Thymus (tissue), 14 donors: ENCODE measurements at places on chromosomes 6 and 20. TPM values are rescaled to one million over a fixed set of nuclear protein-coding genes. Genes with fewer than 3 reads are reported as not detected.

Gene NOX3
- total RNA-seq: not detected

- no peak for DNase-seq
Observed at GRCh38 chr6:135995545-135995898, 144.0 kb downstream of the PDE7B start.

Gene CALHM5
- 0.33 TPM for total RNA-seq

- no peak for DNase-seq
Observed at GRCh38 chr20:49697071-49697470, 16.6 kb downstream of the B4GALT5 start.

DNA sequence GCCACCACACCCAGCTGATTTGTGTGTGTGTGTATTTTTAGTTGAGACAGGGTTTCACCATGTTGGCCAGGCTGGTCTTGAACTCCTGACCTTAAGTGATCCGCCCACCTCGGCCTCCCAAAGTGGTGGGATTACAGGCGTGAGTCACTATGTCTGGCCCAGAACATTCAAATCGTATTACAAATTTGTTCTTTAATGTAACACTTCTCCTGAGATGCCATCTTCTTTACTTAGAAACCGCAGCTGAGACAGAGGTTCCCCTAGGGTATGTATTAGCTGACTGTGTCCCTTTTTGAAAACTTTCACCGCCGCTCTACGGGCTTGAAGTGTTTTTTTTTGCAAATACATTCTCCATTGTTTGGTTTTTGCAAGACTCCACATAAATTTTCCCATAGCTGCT lies 62.6 kb downstream of the TOX2 start:
- DNase-seq: no peak

DNA sequence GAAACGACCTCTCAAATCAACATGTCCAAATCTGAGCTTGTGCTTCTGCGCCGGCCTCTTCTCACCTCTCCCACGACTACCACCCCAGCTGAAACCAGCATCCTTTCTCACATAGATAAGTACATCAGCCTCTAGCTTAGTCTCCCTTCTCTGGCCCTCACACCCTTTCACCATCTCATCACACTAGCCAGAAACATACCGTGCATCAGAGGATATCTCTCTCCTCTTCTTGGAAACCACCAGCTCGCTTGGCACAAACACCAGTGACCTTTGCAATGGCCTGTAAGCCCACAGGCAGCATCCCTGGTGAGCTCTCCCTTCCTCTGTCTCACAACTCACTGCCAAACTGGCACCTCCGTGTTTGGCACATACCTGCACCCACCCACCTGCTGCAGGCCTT lies 291.8 kb downstream of the EYA4 start:
- no peak for DNase-seq

- no peak for DNase-seq
Observed at GRCh38 chr6:78251931-78252330, 599.1 kb downstream of the MEI4 start.

GRCh38 chr6:52616059-52616690 lies 39.3 kb upstream of the TRAM2 start:
- DNase-seq: no peak

Gene ALDH5A1
- total RNA-seq: 35.1 TPM

Gene GSTA3
- total RNA-seq: not detected

DNA sequence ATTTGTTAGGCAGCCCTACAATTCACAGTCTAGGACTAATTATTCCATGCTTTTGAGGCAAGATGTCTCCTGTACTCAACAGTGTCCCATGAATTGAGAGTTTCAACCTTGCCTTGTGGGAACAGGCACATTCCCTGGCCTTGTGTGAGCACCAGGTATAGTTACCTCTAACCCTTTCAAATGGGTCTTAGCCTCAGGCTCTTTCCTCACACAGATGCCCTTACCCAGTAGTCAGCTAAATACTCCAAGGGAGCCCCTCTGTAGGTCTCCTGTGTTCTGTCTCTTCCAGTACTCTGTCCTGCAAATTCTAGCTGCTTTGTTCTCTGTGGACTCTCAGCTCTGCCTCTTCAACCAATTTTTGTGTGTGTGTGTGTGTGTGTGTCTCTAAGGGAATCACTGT lies 135.3 kb downstream of the ZFAND3 start:
- no peak for DNase-seq

Gene EFCAB8
- total RNA-seq: 0.33 TPM

DNA sequence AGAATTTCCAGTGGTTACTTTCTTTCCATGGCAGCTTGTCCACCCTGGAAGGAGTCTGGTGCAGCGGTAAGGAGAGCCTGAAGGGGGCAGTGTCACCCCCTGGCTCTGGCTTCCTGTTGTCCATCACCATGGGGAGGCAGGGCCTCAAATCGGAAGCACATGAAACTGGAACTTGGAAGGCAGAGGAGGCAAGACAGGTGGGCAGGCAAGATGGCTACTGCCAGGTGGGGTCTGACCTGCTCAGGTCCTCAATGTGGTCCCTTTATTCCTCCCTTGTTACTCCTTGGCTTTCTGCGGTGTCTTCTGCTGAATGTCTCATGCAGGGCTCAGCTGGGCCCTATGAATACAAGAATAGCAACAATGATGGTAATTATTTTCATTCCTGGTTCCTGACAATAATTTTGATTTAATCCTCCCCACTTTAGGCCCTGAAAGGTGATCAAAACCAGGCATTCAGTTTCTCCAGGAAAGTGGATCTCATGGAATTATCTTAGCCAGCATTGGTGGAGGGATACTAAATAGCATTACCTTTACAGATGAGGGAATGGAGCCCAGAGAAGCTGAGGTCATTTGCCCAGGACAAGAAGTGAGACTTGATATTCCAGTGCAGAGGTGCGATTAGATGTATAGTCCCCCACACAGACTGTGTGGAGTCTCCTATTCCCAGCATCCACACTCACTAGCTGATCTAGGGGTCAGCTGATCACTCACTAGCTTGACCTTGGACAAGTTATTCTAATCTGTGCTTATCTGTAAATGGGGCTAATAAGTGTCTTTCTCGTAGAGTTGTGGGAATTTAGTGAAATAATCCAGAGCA lies 17.6 kb upstream of the SNAI1 start:
- DNase-seq: no peak

GRCh38 chr20:8330319-8330784 lies 198.3 kb downstream of the PLCB1 start:
- no peak for DNase-seq

- DNase-seq: no peak
Observed at GRCh38 chr20:22502731-22503191, 81.6 kb downstream of the FOXA2 start.

DNA sequence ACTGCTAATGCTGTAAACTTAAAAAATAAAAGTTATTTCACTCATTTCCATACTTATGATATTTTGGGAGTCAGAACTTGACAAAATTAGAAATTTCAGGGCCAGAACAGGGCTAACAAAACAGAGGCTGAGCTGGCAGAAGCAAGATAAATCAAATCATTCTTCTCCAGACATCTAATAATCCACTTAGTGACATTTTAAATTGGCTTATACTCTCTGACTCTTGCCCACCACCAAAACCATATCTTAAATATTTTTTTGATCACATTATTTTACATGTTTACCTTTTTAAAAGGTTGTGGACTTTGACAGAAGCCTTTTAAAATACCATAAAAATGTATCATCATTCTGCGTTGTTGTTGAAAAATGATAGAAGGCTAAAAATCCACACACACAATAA lies 116.5 kb downstream of the LMBRD1 start:
- no peak for DNase-seq

Gene WRNIP1
- total RNA-seq: 48.3 TPM

Gene CALHM4
- total RNA-seq: not detected

DNA sequence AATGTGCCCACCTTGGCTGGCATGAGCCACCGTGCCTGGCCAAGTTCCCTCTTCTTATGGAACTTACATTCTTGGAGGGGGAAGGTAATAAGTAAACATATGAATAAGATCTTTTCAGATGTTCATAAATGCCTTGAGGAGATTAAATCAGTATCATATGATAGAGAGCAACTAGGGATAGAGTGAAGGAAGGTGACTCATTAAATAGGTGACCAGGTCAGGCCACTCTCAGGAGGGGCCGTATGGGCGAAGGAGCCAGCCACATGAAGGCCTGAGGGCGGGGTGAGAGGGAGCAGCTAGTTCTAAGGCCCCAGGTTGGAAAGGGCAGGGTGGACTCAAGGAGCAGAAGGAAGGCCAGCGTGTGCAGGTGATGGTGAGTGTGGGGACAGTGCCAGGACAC lies 91.1 kb downstream of the UST start:
- no peak for DNase-seq

Gene COL10A1
- 0.24 TPM for total RNA-seq

Gene MAP7
- 2.5 TPM for total RNA-seq

Gene EMILIN3
- 1.5 TPM for total RNA-seq

Gene RRAGD
- total RNA-seq: 17.9 TPM

DNA sequence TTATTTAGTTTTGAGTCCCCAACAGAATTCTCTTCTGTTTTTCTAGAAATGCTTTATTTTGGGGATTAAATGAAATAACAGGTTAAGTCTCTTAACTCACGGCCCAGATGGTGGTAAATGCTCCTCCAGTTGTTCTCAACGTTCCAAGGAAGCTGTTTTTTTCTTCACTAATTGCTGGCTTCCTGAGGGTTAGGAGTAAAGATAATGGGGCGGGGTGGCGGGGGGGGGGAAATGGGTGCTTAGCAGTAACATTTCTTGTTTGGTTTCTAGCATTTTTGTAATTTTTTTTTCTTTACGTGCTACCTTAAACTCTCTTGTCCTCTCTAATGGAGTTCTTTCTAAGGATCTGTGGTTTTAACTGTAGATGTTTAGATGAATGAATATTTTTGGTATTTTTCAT lies 2.2 kb downstream of the SRSF3 start:
- no peak for DNase-seq

GRCh38 chr20:17959257-17959627 lies 9.4 kb downstream of the SNX5 start:
- no peak for DNase-seq

- DNase-seq: no peak
Observed at GRCh38 chr20:36370991-36371790, 65.1 kb downstream of the DLGAP4 start.

Gene MROH8
- 2.8 TPM for total RNA-seq

DNA sequence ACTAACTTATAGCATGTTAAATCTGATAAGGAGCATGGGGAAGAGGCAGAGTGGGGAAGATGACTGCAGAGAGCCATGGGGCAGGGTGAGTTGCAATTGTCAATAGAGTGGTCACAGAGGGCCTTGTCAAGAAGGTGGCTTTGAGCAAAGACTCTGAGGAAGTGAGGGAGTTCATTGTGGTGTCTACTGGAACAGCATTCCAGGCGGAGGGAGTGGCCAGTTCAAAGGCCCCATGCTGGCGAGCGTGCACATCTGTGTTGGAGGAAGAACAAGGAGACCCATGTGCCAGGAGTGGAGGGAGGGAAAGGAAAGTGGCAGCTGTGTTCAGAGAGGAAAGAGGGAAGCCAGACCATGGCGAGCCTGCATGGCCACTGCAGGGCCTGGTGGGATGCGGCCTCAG lies 15.8 kb upstream of the GPR6 start:
- no peak for DNase-seq

Gene CARMIL1
- total RNA-seq: 17.4 TPM

Gene PRRT1
- not detected for total RNA-seq

- DNase-seq: no peak
Observed at GRCh38 chr20:11993886-11994461, 76.3 kb downstream of the BTBD3 start.

DNA sequence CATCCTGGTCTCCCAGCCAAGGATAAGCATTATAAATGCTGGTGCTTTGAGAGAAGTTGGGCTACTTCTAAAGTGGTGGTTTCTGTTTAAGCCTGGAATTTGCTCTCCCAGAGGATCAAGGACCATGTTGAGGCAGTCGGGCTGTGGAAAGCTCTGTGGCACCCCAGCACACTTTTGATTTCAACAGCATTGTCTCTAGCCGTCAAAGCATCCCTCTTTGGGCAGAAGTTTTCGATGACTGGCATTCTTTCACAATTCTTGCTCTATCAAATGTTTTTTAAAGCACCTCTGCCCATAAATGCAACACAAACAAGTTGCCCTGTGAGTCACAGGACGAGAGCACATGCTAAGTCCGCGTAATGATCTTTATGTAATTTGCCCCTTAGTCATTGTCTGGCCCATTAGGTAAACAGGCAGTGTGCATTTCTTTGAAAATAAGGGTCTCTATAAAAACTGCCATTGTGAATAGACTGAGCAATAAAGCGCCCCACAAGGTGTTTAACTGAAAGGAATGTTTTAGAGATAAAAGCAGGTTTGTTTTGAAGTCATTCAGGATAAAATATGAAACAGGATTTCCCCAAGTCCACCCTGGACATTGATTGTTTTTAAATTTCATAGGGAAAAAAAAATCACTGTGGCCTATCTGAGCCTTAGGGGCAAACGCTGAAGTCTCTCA lies 44.7 kb upstream of the FOXQ1 start:
- no peak for DNase-seq

GRCh38 chr6:111444794-111445193 lies 38.2 kb downstream of the REV3L start:
- no peak for DNase-seq

DNA sequence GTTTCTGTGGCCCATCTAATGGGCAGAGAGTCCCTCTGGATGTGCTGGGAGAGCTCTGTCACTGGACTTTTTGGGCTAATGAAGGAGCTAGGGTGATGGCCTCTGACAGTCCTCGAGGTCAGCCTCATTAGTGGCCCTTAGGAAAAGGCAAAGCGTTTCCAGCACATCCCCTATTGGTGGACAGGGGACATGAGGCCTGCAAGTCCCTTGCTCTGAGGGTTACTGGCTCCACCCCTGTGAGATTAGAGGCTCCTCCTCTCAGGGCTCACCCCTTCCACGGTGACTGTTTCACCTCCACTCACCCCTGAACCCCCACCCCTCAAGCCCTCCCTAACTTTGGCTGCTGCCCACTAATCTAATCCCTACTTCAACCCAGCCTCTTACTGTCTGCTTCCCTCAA lies 12.8 kb upstream of the FANCE start:
- no peak for DNase-seq

- no peak for DNase-seq
Observed at GRCh38 chr20:58174708-58175280, 53.7 kb downstream of the ANKRD60 start.

DNA sequence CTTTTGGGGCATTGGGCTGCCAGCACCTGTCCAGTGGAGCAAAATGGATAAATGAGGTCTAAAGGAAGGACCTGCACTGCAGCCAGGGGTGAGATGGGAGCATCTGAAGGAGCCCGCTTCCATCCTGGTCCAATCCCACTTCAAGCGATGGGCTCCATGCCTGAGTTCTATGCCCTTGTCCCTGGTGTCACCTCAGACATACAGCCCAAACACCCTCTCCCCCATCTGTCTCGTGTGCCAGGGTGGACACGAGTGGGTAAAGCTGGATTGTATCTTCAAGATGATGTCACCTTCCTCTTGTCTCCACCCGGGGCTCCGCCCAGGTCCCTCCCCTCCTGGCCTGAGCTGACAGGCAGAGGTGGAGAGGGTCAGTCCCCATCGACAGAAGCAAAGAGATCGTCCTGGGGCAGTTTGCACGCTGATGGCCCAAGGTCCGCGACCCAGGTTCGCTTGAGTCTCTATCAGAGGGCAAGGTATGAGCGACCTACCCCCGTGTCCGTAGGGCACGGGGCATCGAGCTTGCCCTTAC lies 544 bp downstream of the SMIM29 start:
- DNase-seq: no peak

GRCh38 chr20:38256021-38256420 lies 4.5 kb downstream of the KIAA1755 start:
- no peak for DNase-seq

GRCh38 chr20:61178551-61179071 lies 73.5 kb upstream of the CDH4 start:
- DNase-seq: no peak
